Stimulated activated CD4-positive, alpha-beta T cell treated with anti-CD3 and anti-CD28 coated beads, Interleukin-1b, Interleukin-23, amount 100 ng/mL, for 24 hours (primary cell): ENCODE measurements at places on chromosomes 7 and 10.

DNA sequence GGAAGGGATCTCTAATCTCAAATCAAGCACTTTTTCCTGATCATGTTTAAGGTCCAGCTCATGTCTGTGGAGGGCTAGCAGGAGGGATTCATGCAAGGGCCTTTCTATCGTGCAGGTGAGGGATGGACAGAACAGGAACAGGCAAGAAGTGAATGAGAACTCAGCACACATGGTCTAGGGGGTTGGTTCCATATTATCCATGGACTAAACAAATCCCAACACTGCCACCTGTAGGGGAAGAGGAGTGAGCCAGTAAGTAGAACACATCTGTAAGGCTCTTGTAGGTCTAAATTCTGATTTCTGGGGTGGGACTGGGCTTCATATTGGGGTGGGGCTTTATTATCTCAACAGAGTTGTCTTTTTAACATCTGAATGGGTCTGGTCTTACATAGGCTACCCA, 138.0 kb upstream of the TARP start:
- no peak for DNase-seq

DNA sequence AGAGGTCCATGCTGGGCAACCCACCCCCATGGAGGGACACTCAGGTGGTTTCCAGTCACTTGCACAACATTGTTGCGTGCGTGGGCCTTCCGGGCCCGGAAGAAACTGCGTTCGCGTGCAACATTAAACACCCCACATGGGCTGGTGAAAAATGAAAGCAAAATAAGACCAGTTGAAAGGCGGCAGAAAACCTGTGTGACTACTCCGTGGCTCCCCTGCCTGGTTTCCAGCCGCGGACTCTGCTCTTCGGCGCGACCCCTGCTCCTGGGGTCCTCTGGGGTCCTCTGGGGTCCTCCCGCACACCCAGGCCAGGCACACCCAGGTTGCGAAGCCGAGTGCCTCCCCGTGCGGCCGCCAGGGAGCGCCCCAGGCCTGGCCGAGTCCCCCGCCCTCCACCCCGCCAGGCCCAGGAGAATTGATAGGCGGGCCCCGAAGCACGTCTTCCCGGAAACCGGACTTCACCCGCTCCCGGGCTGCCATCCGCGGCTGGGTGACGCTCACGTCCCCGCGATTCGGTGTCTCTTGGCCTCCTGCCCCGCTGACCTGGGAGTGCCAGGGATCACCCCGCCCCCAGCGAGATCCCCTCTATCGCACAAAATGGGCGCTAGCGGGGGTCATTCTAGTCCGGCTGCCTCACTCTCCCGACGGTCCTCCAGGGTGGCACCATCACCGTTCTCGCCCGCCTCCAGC, 1.9 kb upstream of the SH2D4B start:
- peak; percentile 42 for DNase-seq

GRCh38 chr7:86978808-86979506, 80.5 kb downstream of the ELAPOR2 start:
- DNase-seq = no peak

DNA sequence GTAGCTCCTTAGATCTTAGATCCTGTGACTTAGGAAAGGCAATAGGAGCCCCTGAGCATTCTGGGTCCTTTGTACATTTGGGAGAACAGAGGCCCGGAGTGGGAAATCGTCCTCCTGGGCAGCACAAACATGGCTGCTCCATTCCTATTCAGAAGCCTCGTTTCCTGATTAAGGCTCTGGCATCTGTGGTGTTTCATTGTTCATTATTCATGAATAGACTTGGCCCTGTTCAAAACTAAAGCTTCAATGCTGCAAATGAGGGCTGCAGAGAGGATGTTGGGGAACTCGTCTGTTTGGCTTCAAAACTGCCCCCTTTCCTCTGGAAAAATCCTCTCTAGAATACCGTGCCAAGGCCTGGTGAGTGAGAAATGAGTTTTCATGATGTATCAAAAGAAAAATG, 3.4 kb upstream of the HTRA1 start:
- DNase-seq = no peak

- no peak for DNase-seq
Observed at GRCh38 chr10:90571481-90572258, 286.2 kb downstream of the HTR7 start.

GRCh38 chr10:97499561-97500296, 1.0 kb downstream of the UBTD1 start:
- no peak for DNase-seq

- DNase-seq = no peak
Observed at GRCh38 chr7:86768394-86768793, 124.7 kb downstream of the GRM3 start.

DNA sequence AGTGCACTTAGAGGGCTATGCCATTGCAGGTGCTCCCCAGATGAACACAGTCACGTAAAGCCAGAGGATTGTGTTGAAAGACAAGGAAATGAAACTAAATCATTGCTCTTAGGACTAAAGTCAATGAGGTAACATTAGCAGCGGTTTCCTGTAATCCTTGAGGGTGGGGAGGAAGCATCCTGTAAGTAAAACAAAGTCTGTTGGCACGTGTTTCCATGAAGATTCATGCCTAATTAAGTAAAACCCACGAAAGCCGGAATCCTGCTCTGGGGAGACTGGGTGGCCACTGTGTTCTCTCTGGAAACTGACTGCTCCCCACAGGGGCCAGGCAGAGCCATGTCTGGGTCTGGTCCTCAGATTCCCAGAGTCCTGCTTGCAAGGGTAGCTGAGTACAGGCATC, 18.3 kb downstream of the STEAP1B start:
- DNase-seq = no peak
